A549 treated with GW870086 at 1 μM for 4 hours (cell line): ENCODE measurements at places on chromosomes 7 and 10. TPM values are rescaled to one million over a fixed set of nuclear protein-coding genes. Genes with fewer than 3 reads are reported as not detected.

The CUBN gene
- total RNA-seq, result 0.02 to 0.23 TPM (median 0.17 TPM) in 4 of 5 replicates, not detected in the other

The KCNH2 gene
- total RNA-seq, result 1.2 to 1.6 TPM (median 1.5 TPM) in 5 replicates

The PTTG1IP2 gene
- not detected in 5 replicates for total RNA-seq

The ALOX5 gene
- total RNA-seq, result 0.17 to 0.56 TPM (median 0.31 TPM) in 5 replicates

The TMEM26 gene
- total RNA-seq, result 0.06 to 0.31 TPM (median 0.12 TPM) in 4 of 5 replicates, not detected in the other

The TMEM140 gene
- 0.90 to 1.2 TPM (median 1.1 TPM) in 5 replicates for total RNA-seq

The GPR146 gene
- total RNA-seq, result 1.5 to 2.2 TPM (median 1.5 TPM) in 5 replicates

The ZNF239 gene
- total RNA-seq, result 1.7 to 2.5 TPM (median 2.3 TPM) in 5 replicates

The NUTM2D gene
- 1.1 to 1.8 TPM (median 1.5 TPM) in 5 replicates for total RNA-seq

The MBLAC1 gene
- 2.0 to 3.1 TPM (median 2.6 TPM) in 5 replicates for total RNA-seq

The ITGB8 gene
- total RNA-seq, result 0.89 to 1.5 TPM (median 1.3 TPM) in 5 replicates

The PIK3AP1 gene
- total RNA-seq, result 0.67 to 1.2 TPM (median 1.0 TPM) in 5 replicates

The BCAP29 gene
- 34.3 to 42.7 TPM (median 40.7 TPM) in 5 replicates for total RNA-seq

The ACSL5 gene
- 0.10 to 0.39 TPM (median 0.26 TPM) in 5 replicates for total RNA-seq

The CRHR2 gene
- total RNA-seq, result 0.05 to 0.07 TPM in 2 of 5 replicates, not detected in the others

The CPXM2 gene
- total RNA-seq, result not detected in 5 replicates

The HGF gene
- 0.03 to 0.07 TPM in 2 of 5 replicates, not detected in the others for total RNA-seq

The RELN gene
- total RNA-seq, result 0.01 to 0.21 TPM (median 0.02 TPM) in 3 of 5 replicates, not detected in the others

The HSPA12A gene
- total RNA-seq, result 9.3 to 12.5 TPM (median 11.2 TPM) in 5 replicates

The BUD23 gene
- total RNA-seq, result 129 to 166 TPM (median 136 TPM) in 5 replicates

The ZNF736 gene
- 0.02 to 0.23 TPM in 2 of 5 replicates, not detected in the others for total RNA-seq

The MRLN gene
- total RNA-seq, result not detected in 5 replicates

The MAT1A gene
- total RNA-seq, result 0.03 to 0.05 TPM in 2 of 5 replicates, not detected in the others

The POLR2J2 gene
- 0.07 to 0.95 TPM (median 0.30 TPM) in 5 replicates for total RNA-seq

The SRRM3 gene
- 8.2 to 12.5 TPM (median 11.2 TPM) in 5 replicates for total RNA-seq

The LRRC17 gene
- total RNA-seq, result 0.06 to 0.14 TPM in 2 of 5 replicates, not detected in the others

The CPED1 gene
- total RNA-seq, result not detected in 5 replicates

The TFEC gene
- not detected in 5 replicates for total RNA-seq

The CYP2C19 gene
- total RNA-seq, result 0.05 TPM in 1 of 5 replicates, not detected in the others

The XRCC2 gene
- 3.3 to 5.5 TPM (median 4.7 TPM) in 5 replicates for total RNA-seq

The KRIT1 gene
- total RNA-seq, result 22.8 to 28.8 TPM (median 27.1 TPM) in 5 replicates

The CTTNBP2 gene
- total RNA-seq, result 0.20 to 0.50 TPM (median 0.33 TPM) in 5 replicates

The NUDT1 gene
- total RNA-seq, result 80.0 to 110 TPM (median 107 TPM) in 5 replicates

The FZD1 gene
- total RNA-seq, result 2.0 to 2.5 TPM (median 2.5 TPM) in 5 replicates

The NRCAM gene
- 66.0 to 105 TPM (median 95.4 TPM) in 5 replicates for total RNA-seq

The GPR37 gene
- total RNA-seq, result 0.34 to 0.74 TPM (median 0.64 TPM) in 5 replicates

The SPDYE11 gene
- not detected in 5 replicates for total RNA-seq

The SHTN1 gene
- total RNA-seq, result 21.9 to 27.6 TPM (median 26.1 TPM) in 5 replicates
